ENCODE measurements at places on chromosomes 16 and 17.

DNA sequence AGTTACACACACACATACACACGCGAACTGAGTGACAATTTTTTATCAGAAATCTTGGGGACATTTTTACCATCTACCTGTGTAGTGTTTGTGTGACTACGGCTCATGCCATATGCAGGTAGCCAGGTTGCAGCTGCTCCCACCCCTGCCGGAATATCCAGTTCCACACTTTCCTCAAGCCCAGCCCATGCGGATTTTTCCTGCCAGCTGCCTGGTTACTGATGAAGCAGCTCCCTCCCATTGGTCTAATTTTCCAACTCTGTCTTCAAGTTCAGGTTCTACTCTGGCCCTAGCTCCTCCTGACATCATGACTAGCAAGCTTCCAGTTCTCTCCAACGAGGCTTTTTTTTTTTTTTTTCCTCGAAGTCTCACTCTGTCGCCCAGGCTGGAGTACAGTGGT, 4.8 kb downstream of the GSG1L2 start:
- DNase-seq: no peak

- no peak for DNase-seq
Observed at GRCh38 chr17:1905190-1905913, 75.5 kb downstream of the RPA1 start.

GRCh38 chr17:29341726-29342125, 47.8 kb upstream of the NUFIP2 start:
- DNase-seq: no peak

GRCh38 chr17:80080081-80080480, 21.3 kb upstream of the GAA start:
- no peak for DNase-seq
